CD4-positive, alpha-beta T cell treated with Interleukin-10 for 1 hour (primary cell): ENCODE measurements at places on chromosomes 4 and X.

GRCh38 chrX:2514131-2514530 lies 13.4 kb upstream of the DHRSX start:
- no peak for DNase-seq

DNA sequence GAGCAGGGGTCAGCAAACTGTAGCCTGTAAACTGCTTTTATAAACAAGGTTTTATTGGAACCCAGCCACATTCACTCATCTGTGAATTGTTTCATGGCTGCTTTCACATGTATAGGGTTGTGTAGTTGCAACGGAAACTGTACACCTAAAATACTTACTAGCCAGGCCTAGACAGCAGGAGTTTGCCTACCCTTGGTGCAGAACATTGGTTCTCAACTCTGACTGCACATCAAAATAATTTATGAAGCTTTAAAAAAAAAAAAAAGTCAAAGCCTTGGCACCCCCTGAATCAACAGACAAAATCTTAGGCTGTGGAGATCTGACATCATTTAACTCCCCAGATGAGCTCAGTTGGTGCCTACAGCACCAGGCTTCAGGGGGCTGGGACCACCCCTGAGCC lies 27.8 kb downstream of the ADGRA3 start:
- no peak for DNase-seq

- no peak for DNase-seq
Measured at GRCh38 chr4:99807666-99808065, 9.0 kb upstream of the DAPP1 start.

- DNase-seq = no peak
Measured at GRCh38 chrX:29419774-29420553, 795.4 kb upstream of the MAGEB2 start.

DNA sequence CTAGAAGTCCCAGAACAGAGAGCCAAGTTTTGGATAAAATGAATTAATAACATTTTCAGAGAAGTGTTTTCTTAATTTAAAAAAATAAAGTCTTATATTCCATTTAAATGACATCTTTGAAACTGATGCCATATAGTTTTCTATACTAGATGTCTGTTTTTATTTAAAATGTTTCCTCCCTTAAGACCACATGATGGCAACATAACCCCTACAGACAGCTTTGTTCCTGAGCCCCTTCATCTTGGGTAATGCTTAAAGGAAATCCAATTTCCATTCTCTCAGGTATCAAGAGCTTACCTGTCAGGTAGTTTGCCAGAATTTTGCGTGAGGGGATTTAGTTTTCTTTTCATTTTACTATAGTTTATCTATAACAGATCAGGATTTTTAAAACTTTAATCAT lies 181.4 kb upstream of the UGT8 start:
- DNase-seq = no peak

- DNase-seq = no peak
Measured at GRCh38 chr4:26779224-26779623, 81.4 kb upstream of the STIM2 start.

- DNase-seq = no peak
Measured at GRCh38 chr4:16029262-16029661, 54.6 kb downstream of the PROM1 start.

- DNase-seq = no peak
Measured at GRCh38 chrX:14916017-14916674, 42.9 kb downstream of the MOSPD2 start.

DNA sequence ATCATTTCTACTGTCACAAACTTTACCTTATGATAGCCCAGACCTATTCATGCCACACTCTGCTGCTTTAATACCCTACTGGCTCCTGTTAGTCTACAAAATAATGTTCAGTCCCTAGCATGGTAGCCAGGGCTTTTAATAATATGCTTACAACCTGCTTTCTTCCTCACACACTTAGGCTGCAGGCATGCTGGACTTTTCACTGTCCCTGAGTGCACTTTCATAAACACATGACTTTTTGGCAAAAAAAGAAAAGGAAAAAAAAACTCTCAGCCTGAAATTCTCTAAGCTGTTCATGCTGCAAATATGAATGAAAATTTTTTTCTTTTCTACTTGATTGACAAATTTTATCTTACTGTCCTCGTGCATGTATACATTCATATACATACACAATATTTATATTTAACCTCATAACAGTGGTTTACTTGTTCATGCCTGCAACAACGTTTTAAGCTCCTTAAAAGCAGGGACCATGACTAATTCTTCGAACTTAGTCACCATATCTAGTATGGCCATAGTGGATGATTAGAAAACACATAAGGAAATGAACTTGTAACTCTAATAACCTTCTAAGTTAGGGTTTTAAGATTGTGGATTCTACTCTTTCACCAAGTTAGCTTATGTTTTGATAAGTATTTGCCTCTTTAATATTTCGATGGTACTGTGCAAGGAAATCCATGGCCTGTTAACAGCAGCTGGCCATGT lies 229.5 kb downstream of the SPCS3 start:
- DNase-seq = no peak

- DNase-seq = no peak
Measured at GRCh38 chr4:48022192-48022799, 5.7 kb downstream of the NIPAL1 start.

GRCh38 chr4:68895561-68896198 lies 55.9 kb downstream of the UGT2A3 start:
- no peak for DNase-seq

DNA sequence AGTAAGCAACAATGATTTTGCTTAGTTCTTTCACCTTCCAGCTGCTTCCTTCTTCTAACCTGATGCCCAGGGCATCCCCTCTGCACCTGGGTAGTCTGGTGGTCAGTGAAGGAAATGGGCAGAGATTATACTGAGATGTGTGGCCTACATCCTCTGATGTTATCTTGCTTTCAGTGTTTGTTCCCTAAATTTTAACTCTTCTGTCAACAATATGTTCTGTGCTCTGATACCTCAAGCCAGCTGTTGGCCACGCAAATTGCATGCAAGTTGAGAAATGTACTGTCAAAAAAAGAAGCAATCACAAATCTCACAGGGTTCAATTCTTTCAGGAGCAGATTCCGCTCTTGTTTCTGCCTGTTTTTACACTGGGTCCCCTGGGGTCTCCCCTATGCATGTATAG lies 73.8 kb downstream of the FBXW7 start:
- no peak for DNase-seq

DNA sequence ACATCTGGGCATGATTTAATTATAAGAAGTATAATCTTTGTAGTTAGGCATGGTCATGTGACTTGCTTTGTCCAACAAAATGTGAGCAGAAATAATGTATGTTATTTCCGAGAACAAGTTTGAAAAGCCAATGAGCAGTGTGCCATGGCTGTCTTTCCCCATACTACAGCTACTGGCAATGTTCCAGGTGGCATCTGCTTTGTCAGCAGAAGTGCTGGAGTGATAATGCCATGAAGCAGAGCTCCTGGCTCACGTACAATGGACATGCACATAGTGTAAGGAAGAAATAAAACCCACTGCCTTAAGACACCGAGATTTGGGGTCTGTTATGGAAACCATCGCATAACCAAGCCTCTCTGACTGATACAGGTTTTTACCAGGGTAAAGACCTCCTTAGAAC lies 212.6 kb upstream of the RASGEF1B start:
- no peak for DNase-seq

DNA sequence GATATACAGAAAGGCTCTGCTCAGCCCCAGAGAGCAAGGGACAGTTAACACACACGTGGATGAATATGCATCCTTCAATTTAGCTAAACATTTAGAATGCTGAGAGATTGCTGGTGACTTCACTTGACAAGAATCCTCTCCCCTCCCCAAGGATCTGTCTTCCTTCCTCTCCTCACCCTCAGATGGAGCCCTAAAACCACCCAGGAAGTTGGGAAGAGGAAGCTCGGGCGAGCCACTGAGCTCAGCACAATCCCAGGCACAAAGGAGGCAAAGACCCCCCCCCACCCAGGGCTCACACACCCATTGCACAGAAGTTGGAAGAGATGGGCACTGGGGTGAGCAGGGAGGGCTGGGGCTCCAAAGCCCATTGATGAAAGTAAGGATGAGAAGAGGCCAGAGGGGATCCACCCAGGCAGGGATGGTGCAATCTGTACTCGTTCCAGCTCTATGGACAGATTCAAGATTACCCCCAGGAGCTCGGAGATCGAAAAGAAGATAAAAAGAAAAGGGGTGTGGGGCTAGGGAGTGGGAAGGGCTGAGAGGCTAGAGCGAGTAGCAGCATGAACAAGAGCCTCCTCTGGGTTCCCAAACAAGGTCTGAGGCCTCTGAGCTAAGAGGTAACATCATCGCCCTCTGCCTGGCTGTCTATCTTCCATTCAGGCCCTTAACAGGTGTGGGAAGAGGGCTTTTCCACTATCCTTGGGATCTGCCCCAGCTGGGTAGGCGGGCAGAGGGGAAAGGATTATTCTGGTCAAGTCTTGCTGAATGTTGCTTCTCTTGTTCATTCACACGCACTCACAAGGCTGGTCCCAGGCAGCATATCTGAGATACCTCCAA lies 1.2 kb downstream of the TFE3 start:
- DNase-seq = peak; percentile 28

DNA sequence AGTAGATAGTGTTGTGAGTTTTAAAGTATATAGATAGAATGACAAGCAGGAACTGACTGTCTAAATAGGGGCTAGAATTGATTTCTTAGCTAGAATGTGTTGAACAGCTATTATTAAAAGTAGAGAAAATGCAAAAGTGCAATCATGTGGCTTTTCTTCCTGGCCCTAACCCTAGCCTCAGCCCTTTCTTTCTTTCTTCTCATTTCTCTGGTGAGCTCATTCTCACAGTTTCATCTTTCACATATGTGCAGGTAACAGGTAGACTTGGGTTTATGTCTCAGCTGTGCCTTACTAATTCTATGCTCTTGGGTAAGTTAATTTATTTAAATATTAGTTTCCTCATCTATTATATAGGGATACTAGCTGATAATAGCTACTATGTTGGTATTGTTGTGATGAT lies 24.9 kb downstream of the FGF2 start:
- DNase-seq = no peak

DNA sequence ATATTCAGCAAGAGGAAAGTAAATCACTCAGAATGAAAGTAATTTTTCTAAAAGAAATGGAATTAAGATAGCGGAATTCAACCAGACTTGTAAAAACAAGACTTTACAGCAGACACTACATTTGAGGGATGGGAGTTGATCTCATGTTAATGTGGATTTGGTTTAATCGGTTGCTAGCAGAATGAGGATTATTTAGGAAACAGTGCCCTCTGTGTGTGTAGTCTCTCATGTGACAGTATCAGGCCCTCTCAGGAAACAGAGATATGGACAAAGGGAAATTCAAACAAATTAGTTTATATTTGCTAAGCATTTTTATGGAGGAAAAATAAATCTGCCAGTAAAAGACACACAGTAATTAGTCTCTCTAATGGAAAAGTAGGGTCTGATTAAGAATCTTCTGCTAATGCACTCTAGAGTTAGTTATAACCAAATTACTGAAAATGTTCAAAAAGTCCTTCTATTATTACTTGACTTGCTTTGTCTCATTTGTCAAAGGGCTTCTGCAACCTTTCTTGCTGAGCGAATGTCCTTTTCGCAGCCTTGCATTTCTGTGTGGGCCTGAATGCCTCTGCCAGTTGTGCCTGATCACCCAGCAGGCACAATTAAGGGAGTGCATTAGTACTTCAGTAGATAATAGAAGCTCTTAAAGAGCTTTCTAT lies 1282.3 kb upstream of the TENM3 start:
- no peak for DNase-seq

- DNase-seq = no peak
Measured at GRCh38 chrX:108347800-108348199, 90.4 kb downstream of the COL4A6 start.

DNA sequence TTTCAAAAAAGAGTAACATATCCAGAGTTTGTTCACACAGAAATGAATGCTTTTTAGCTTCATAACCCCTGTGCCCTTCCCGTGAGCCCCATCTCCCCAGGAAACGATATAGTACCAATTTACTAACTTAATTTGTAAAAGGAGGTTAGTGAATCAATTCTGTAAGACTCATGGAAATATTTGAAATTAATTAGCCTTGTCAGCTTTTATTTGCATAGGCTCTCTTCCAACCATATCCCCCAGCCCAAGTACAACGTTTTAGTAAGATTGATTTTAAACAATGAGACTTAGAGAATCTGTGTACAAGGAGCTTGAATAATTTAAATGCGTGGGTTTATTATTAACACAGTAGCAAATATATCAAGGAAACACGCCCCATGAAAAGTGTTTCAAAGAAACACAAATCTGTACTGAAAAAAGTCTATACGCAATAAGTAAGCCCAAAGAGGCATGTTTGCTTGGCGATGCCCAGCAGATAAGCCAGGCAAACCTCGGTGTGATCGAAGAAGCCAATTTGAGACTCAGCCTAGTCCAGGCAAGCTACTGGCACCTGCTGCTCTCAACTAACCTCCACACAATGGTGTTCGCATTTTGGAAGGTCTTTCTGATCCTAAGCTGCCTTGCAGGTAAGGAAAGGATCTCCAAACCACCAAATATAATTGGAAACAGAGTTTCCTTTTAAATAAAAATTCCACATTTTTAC lies at the start of gene VSIG1:
VSIG1 (plus strand) TSS at position 512 of the 703 bp plus-strand sequence; CDS start at position 578, 66 bp downstream.
- no peak for DNase-seq

- no peak for DNase-seq
Measured at GRCh38 chrX:67726018-67726417, 182.2 kb downstream of the AR start.

- DNase-seq = no peak
Measured at GRCh38 chr4:165331823-165332222, 4.4 kb downstream of the MSMO1 start.

DNA sequence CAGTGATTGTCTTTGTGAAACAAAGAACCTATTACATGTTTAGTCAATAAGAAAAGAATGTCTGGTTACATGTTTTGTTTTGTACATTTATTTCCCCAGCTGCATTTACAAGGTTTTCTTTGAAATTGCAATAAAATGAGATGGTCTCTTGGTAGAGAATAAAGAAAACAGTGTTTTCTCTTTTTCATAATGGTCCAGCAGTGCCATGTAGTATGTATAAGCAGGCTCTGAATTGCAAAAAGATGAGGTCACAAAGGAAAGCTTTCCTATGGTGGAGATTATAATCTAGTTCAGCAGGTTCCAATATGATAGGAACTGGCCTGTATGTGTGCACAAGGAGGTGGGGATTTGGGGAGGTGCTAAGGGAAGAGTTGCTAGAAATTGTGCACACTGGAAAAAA lies 1417.3 kb downstream of the STIM2 start:
- no peak for DNase-seq

DNA sequence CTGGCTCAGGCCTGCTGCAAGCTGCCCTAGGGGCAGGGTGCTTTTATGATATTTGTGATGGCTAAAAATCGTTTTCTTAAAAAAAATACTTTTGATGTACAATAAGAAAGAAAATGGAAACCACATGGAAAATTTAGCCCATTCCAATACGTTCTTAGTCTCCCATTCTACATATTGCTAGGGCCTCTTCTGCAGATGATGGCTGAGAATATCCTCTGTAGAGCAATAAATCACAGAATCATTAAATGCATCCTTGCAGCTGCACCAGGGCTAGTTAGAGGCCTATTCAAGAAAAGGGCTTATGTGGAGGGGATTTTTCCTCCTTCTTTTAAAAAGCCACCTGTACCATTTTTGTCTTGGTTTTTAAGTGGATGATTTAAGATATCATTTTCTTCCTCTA lies 97.6 kb upstream of the C1GALT1C1 start:
- no peak for DNase-seq

- no peak for DNase-seq
Measured at GRCh38 chrX:112849016-112849415, 8.4 kb upstream of the AMOT start.
